ENCODE measurements at places on chromosomes 2 and 18.
A peak's percentile ranks its signal among the peaks of the same experiment; 100 is the strongest.

- DNase-seq: peak; percentile 4
Observed at GRCh38 chr18:13696961-13697360, 29.4 kb downstream of the FAM210A start.

GRCh38 chr2:7752291-7752690 is 835.1 kb downstream of the RNF144A start:
- no peak for DNase-seq

DNA sequence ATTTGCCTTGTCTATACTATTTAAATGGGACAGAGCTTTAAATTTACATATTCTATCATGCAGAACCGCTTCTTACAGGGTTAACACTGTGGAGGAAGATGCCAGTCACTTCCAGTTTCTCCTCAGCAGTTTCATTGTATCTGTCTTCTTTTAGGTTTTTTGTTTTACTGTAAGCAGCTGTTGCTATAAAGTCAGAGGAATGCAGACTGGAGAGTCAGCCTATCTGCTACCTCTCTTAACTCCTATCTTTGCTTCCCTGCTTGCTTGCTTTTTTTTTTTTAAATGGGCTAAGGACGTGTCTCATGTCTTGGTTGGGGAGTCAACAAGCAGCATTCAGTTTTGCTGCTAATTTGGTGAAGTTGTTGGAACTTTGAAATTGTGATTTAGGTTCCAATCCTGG is 8.9 kb downstream of the EPC2 start:
- no peak for DNase-seq

DNA sequence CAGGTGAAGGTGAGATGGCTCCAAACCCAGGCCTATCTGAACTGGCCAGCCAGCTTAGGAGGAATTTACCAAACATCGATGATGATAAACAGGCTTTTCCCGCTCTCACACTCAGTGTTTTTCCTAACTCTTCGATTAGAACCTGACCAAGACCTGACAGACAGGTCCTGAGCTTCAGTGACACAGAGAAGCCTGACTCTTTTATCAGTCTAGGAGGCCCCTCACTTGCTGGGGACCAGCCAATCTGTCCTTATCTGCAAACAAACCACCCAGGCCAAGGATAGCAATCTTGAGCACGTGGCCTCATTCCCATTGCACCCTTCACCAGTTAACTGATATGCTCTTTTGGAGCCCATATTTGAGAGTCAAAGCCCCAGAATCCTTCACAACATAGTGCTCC is 1.9 kb upstream of the ITSN2 start:
- DNase-seq: no peak

DNA sequence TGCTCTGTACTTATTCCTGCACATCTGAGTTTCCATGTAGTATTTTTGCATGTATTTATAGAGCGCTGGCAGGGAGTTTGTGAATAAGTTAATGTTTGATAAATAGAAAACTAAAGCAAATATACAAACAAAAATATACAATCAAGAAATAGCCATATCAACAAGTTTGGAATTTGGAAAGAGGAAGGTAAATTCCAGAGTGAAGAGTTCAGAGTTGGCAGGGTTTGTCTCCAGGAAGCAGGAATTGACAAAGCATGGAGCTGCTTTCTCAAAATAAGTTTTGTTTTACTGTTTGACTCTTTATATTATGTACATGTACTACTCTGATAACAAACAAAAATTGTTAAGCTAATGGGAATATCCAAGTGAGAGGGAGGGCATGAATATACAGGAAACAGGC is 80.3 kb downstream of the SPOPL start:
- DNase-seq: no peak

DNA sequence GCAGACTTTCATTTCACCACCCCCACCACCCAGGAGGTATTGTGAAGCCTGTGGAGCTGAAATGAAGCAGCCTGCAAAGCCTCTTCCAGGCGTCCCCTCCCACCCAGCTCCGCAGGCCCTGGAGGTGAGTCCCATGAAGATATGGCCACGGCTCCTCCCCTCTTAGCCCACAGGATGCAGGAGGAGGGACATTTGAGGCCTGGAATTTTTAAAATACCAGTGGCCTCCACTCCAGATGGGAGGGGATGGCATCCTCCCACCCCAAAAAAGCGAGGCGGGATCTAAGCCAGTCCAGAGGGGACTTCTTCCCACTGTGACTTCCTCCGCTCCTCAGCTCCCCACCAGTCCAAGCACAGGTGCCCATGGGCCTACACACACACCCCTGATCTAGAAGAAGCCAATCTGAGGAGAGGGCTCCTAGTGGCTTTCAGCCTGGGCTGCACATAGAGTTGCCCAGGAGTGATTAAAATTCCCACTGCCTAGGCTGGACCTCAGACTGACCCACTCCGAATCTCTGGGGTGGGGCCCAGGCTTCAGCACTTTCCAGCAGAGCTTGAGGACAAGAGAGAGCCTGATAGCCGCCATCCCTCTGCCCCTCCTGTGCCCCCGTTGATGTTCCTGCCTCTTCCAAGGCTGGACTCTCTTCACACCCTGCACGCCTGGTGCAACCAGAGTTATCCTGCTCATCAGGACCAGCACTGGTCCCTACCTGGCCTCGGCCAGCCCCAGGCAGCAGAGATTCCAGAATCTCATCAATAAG is 206.9 kb downstream of the TNS1 start:
- no peak for DNase-seq

DNA sequence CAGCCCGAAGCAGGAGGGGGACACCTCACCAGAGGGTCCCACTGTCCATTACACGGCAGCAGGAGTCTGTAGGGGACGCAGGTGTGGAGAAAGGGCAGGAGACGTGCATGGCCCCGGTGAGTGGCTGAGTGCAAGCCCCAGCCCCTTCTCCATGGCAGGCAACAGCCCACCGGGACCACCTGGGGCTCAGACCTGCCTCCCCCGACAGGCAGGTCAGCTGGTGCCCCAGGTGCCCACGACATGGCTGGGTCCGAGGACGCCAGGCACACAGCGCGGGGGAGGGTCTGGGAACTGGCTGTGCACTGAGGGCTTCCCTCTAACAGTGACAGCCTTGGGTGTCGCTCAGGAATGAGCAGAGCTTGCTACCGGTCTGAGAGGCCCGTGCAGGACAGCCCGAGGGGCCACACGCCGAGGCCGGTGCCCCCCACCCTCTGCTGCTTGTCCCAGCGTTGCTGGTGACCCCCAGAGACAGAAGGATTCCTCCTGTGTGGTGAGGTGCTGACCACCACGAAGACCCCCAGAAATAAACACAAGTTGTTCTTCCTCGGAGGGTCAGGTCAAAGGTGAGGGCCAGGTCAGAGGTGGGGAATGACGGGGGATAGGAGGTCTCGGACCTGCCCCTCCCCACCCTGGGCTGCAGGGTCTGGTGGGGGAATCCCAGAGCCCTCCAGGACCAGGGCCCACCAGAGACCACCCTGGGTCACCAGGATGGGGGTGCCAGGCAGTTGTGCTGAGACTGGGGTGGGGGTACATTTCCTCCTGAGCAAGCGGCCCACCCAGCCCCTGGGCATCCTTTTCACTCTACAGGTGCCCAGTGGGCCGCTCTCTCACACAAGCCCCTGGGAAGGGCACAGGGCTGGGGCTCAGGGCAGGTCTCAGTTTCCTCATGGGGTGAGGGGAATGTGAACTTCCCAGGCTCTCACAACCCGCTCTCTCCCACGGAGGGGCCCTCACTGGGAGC is 50.6 kb downstream of the SLC66A2 start:
- no peak for DNase-seq

DNA sequence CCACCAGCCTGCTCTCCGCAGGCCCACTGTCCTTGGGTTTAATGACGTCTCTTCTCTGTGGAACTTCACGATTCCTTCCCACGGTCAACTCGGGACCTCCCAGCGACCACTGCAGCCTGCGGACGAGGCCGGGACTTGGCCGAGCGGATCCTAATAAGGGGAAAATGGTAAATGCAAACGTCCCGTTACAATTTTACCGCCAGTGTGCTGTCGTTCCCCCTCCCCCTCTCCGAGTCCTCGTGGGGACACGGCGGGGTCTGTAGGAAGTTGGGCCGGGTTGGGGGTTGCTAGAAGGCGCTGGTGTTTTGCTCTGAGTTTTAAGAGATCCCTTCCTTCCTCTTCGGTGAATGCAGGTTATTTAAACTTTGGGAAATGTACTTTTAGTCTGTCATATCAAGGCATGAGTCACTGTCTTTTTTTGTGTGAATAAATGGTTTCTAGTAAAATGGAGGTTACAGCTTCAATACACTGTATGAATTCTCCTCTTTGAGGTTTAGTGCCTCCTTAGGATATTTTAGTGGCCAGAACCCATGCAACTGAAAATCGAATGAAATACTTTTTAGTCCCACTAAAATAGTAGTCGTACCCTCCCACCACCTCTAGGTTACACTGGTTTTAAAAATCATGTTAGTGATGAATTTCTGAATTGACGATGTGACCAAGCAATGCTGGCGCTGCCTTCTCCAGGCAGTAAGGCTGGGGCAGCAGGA is 2.3 kb downstream of the HOXD11 start:
- peak; percentile 57 for DNase-seq

- peak; percentile 59 for DNase-seq
Observed at GRCh38 chr2:201904538-201905420, 98.4 kb downstream of the CDK15 start.

DNA sequence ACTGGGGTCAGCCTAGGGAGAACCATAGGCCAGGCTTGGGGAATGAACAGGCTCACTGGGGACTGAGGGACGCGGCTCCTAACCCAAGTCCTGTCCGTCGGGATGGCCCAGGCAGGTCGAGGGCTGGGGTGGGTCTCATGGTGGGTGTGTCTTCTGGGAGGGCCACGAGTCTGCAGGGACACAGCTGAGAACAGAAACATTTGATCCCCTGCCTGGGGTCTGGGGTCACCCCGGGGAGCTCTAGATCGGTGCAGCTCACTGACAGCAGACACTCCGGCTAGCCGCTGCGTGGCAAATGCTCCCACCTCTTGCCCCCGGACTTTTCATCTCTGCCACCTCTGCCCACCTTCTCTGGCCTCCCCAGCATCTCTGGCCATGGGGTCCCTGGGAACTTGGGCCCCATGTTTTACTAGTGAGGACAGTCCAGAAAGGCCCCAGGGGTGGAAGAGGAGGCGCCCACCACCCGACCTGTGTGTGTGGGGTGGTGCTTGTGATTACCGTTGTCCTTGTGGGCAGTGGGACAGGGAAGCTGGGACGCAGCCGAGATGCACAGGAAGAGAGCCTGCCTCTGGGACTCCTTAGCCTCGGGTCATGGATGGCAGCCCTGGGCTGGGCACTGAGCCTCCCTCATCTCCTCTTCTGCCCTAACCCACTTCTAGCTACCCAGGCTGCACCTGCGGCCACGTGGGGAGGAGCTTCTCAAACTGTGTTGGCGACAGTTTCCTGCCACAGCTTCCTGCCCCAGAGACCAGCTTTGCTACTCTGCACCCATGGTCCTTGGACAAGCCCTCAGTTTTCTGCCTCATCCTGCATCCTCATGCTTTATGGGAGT is 4.9 kb downstream of the ZAP70 start:
- no peak for DNase-seq

DNA sequence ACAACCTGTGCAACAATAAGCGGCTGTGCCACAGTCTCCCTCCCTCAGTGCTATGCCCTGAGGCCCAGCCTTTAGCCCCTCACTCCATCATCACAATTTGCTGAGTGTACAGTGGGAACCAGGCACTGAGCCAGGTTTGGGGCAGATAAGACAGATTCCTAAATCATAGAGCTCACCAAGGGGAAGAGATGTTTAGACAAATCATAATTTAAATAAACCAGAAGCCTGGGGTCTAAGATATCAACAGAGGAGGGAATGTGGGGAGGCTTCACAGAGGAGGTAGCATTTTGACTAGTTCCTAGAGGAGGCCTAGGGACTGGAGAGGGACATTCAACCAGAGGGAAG is 139.3 kb upstream of the EPAS1 start:
- DNase-seq: no peak

- DNase-seq: peak; percentile 74
Observed at GRCh38 chr2:182650704-182651103, 65.4 kb upstream of the DNAJC10 start.

DNA sequence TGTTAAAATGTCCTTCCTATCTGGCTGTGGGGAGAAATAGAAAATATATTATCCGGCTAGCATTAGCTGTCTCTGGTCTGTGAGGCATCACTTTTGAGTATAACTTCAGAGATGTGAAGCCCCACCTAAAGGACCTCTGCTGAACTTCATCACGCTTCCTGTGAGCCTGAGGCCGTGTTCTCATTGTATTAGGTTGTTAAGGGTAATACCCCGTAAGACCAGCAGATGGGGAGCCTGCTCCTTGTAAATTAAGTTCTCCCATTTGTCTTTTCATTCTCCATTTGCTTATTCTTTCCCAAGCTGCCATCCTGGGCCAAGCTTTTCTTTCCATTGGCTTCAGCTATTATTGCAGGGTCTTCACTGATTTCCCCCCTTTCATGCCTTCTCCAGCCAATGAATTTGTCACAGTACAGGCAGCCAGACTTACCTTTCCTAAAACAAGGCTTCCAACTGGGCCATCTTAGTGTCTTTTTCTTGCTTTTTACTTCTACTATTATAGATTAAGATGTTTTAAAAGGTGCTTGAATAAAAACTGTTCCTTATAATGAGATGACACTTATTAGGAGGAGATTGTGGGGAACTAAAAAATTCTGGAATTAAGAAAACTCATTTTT is 12.4 kb downstream of the NIF3L1 start:
- peak; percentile 97 for DNase-seq

- DNase-seq: no peak
Observed at GRCh38 chr2:53275743-53276142, 491.9 kb upstream of the CHAC2 start.

Measured in GM23248 (cell line).